ENCODE measurements at places on chromosomes 12 and 14.

DNA sequence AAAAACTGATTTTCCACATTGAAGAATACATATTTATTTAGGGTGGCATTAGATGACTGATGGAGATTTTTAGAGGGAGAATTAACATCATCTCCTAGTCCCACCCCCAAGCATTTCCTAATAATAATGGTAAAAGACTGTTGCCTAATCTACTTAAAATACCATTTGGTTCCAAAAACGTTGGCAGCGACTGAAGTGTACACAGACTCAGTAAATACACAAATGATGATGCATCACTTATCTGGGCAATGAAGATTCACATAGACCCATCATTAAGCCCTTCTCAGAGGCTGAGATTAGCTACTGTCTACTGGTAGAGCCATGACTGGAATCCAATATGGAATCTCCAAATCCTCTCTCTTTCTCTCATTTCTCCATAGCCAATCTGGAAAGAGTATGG, 18.2 kb downstream of the RTN1 start:
- no peak for DNase-seq

- no peak for DNase-seq
Observed at GRCh38 chr12:22117563-22118237, 71.7 kb downstream of the CMAS start.

DNA sequence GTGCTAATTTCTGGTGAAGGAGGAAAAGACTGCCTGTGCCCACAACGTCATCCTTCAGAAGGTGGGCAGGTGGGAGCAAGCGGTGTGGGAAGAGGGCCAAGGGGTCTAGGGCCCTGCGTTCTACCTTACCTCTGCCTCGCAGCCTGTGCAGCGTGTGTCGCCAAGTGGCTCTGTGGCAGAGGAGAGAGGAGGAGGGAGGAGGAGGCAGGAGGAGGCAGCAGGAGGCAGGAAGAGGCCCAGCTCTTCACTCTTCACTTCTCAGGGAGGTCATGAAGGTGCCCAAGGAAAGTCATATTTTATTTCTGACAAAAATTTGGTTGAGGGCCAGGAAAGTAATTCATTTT, 177.9 kb downstream of the MYRFL start:
- DNase-seq, result no peak

GRCh38 chr12:87796961-87797516, 232.2 kb downstream of the C12orf50 start:
- DNase-seq, result no peak

DNA sequence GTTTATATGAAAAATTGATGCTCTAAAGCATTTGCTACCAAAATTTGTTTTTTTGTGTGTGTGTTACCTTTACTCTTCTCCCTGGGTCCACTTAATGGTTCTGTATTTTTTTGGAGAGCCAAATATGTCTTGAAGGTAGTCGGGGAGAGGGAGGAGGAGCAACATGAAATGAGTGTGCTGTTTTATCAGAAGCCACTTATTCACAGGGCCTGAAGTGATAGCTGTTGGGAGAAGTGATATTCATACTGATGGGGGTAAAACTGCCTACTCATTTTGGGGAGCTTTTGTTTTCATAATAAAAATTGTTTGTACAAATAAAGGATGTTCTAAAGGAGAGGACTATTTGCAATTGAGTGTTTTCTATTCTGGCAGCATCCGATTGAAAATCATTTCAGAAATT, 29.2 kb downstream of the CRADD start:
- DNase-seq, result no peak

DNA sequence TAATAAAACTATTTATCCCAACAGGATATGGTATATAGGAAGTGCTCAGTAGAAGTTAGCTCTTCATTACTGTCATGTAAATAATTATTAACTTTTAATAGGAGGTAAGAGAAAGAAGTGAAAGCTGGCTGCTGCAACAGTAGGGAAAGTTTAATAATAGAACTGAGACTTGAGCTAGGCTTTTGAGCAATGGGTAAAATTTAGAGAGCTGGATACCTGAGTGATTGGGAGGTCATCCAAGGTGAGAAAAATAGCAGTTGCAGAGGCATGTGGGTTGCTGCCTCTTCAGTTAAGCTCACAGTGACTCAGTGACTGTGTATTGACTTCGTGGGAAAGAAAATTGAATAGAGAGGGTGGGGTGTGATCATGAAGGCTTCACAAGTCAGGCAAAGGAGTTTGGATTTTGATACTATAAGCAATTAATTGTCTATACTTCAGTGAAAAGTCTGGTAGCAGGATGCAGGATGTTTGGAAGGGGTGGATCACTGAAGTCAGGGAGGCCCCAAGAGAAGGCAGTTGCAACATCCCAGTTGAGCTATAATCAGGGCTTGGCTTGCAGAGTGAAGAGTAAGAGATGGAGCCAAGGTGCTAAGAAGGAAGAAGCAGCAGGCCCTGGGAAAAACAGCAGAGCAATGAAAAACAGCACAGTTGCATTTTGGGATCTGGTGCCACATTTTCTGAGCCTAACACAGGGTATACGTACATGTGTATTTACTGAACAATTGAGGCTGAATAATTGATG, 172.0 kb upstream of the FRMD6 start:
- no peak for DNase-seq

- no peak for DNase-seq
Observed at GRCh38 chr14:55908106-55908505, 210.1 kb upstream of the PELI2 start.

DNA sequence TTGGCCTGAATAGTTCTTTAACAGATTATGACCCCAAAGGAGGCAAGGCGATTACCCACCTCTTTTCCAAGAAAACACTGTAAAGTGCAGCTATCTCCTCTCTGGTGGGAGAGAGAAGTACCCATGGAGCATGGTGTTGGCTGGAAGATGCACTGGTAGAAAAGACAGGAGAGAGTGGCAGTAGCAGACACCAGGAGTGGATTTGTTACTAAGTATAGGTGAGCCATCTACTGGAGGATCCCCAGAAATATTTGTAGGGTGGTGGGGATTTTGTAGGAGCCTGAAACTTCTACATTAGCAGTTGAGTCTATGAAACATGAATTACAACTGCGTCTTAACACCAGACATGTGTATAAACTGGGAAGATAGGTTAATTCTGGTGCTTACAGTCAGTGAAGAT, 148.0 kb downstream of the SLC38A4 start:
- no peak for DNase-seq

- DNase-seq, result no peak
Observed at GRCh38 chr14:101056446-101056845, 152.9 kb upstream of the RTL1 start.

- DNase-seq, result no peak
Observed at GRCh38 chr14:64947710-64948611, 5.4 kb upstream of the GPX2 start.

- DNase-seq, result no peak
Observed at GRCh38 chr14:35855876-35856481, 29.8 kb downstream of the BRMS1L start.

- DNase-seq, result no peak
Observed at GRCh38 chr14:68607081-68607866, 185.6 kb downstream of the ZFP36L1 start.

GRCh38 chr12:29426498-29426897, 45.5 kb upstream of the ERGIC2 start:
- no peak for DNase-seq

DNA sequence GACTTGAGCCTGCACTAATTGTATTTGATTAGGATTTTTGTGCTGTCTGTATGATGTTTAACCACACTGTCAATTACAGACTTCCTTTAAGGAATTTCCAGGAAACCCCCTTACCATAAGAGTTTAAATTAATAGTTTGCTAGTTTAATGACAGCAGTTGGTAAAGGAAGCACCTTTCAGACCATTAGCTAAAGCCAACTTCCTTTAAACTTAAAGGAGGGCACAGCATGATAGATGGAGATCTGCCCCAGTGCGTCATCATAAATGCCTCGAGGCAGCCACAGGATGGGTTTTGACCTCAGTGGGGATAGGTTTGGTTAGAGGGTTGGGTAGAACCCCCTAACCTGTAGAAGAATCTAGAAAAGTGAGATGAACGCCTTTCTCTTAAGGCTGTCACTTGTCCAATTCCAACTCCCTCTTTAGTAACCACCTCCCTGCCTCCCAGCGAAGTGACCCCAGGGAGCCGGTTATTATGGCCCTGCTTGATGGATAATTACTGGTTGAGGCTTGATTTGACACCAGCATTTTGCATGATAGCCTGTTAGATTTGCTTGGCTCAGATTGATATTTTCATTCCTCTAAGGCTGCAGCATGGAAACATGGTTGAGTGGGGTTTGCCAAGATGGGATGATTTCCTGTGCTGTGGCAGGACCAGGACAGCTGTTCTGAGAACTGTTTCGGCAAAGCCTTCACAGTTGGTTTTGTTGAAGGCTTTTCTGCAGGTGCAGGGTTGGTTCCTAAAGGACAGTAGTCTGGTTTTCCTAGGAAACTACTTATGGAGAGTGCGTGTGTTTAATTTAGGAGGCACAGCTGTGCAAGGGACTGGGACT, 62.7 kb downstream of the CHST11 start:
- DNase-seq, result no peak

DNA sequence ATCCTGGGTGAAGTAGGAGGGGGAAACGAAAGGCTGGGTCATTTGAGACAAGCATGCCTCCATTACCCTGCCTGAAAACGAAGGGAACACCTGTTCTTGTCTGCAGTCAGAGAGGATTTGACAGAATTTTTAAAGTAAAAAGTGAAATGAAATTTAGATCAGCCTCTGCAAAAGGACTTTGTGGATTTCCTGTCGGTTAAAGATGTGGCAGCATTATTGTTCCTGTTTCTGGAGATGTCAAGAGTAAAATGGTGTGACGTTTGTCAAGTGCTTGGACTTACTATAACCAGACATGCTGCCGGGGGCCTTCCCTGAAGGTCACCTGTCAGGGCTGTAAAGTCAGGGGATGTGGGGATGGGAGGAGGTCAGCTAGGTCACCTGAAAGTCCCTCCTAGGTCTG, 32.0 kb downstream of the NRXN3 start:
- DNase-seq, result no peak

DNA sequence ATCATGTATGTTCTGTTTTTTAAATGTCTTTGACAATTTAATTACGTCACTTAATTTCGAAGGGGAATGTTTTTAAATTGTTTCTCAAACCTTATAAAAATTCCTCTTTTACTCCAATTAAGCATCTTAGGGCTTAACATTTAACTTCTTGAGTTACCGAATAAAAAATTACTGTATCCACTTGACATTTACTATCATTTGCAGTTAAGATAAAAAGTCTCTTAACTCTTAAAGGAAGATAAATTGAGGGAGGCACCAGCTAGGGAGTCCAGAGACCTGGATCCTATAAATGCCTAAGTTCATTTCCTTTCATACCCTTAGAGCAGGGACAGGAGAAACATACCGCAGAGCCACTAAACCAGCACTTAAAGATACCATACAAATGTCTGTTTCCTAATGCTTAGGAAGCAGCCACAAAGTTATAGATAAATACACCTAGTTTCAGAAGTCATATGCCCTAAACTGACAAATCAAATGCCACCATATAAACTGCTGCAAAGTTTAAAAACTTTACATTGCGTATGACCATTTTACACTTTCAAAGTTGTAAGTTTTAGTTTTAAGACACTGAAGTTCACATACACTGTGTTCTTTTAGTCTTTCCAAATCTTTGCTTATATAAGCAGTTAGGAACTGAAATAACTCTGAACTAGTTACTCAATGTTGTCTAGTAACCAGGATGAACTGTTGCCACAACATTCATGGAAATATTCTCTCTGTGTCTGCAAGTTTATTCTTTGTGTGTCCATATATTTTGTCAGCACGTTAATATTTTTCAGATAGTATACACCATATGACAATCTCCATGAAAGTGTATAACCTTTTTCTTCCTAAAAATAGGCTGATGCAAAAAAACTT, 71.2 kb downstream of the GALNT4 start:
- no peak for DNase-seq

- DNase-seq, result peak; percentile 44
Observed at GRCh38 chr12:77062846-77063461, 2.4 kb downstream of the E2F7 start.

DNA sequence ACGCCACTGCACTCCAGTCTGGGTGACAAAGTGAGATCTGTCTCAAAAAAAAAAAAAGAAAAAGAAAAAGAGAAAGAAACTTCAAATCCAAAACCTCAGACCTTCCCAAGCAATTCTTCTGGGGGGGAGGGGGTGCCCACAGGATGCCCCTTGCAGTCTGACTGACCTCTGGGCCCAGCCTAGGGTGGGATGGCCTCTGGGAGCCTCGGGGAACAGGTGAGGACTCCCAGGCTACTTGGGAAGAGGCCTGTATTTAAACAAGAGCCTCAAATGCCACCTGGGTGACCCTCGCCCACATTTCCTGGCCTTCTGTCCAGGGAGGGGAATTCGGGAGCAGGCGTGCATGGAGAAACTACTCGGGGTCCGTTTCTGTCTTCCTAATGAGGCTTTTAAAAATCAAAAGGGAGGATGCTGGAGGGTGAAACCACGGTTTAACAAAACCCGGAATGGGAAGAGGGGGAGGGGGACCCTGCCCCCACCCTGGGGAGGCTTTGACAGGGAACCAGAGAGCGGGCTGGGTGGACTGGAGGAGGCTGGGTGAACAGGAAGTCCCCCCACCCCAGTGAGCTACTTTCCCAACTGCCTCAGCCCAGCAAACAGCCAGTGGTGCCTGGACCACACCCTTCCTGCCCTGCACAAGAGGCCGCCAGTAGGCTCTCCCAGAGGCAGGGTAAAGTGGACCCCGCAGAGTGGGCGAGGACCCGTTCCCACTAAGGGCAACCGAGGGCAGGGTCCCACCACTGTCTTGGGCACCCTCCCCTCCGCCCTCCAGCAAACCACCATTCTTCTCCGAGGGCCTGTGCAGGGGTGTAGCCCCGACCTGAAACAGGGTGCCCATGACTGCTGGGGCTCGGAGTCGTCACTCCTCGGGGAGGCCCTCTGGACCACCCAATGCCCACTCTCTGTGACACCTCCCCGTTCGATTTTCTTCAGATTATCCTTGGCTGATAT, 1.5 kb upstream of the FBRSL1 start:
- no peak for DNase-seq

DNA sequence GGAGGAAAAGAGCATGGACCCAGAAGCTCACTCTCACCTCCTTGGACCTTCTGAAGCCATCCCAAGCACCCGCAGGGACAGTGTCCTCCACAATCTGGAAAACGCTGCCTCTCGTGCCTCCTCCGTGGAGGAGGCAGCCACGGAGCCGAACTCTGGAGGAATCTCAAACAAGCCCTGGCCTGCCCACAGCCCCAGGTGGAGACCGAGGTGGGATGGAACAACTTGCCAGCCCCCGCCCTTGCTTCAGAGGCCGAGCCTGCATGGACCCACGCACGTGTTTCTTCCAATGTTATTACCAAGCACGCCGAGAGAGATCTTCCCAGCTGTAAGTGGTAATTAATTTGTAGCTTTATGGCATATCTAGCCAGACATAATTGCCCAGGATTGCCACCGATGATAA, 61.3 kb downstream of the SCARB1 start:
- DNase-seq, result no peak

- no peak for DNase-seq
Observed at GRCh38 chr12:2335916-2336315, 283.1 kb downstream of the CACNA1C start.
